ENCODE measurements at places on chromosomes 3 and 15. TPM values are rescaled to one million over a fixed set of nuclear protein-coding genes. Genes with fewer than 3 reads are reported as not detected.

CNTN6 gene
- total RNA-seq, result not detected

PGBD4 gene
- 1.5 TPM for total RNA-seq

VEPH1 gene
- 0.07 TPM for total RNA-seq

LIPH gene
- total RNA-seq, result 7.2 TPM

CYP8B1 gene
- total RNA-seq, result not detected

CCDC54 gene
- total RNA-seq, result not detected

CTSH gene
- total RNA-seq, result 45.5 TPM
